Umbilical cord (tissue), 2 donors: ENCODE measurements at places on chromosomes 1 and 21. TPM values are rescaled to one million over a fixed set of nuclear protein-coding genes. Genes with fewer than 3 reads are reported as not detected.

GRCh38 chr1:248696261-248696660 lies 6.3 kb downstream of the OR14I1 start:
- DNase-seq: no peak

Gene PLPPR5
- 3.4 TPM for total RNA-seq

DNA sequence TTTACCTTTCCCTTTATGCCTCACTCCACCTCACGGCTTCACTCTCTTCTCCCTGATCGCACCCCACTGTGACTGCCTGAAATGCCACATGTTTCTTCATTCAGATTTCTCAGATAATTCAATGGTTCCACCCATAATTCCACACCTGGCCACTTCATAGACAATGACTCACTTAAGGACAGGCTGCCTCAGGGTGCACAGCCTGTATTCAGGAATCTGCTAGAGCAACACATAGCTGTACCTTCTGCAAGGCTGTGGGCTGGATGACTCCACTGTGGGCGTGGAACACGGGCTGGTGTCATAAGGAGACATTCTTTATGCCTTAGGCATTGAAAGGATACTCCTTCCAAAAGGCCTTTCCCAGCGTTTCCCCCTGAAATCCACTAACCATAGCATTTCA lies 36.1 kb downstream of the L1TD1 start:
- DNase-seq: no peak

DNA sequence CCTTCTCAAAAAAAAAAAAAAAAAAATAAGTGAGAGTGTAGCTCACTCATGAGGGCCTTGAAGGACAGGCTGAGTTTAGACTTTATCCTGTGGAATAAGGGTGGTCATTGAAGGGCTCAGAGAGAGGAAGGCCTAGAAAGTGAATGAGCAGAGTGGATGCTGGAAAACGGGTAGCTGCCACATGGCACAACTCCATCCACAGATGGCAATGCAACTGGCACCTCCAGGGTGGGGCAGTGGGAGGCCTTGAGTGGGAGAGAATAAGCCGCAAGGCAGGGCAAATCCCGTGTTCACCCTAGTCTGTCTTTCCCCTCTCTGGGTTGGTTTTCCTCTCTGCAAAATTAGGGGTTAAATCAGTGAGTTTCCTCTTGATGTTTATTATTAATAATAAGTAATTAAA lies 3.1 kb downstream of the TNNI1 start:
- no peak for DNase-seq

DNA sequence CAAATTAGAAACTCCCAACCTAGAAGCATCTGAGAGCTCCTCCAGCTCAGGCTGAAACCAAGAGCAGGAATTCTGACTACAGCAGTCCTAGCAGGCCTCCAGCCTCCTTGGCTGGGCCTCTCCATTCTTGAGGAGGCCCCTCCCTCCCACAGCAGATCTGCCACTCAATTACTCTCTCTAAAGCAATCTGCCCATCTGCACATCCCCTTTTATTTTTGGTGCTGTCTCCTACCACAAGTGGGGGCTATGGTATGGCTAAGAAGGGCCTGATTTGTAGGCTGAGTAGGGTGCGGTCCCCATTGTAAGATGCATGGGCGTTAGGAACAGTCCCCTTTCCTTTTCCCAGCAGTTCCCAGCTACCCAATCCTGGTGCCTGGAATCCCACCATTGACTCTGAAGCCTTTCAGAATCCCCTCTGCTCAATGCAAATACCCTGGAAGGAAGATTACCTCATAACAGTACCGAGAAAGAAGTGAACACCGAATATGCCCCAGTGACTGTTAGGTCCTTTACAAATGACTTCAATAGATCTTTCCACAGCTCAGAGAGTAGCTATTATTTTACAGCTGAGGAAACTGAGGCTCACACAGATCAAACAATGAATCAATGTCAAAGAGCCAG lies 11.6 kb upstream of the TTC39A start:
- DNase-seq: no peak

DNA sequence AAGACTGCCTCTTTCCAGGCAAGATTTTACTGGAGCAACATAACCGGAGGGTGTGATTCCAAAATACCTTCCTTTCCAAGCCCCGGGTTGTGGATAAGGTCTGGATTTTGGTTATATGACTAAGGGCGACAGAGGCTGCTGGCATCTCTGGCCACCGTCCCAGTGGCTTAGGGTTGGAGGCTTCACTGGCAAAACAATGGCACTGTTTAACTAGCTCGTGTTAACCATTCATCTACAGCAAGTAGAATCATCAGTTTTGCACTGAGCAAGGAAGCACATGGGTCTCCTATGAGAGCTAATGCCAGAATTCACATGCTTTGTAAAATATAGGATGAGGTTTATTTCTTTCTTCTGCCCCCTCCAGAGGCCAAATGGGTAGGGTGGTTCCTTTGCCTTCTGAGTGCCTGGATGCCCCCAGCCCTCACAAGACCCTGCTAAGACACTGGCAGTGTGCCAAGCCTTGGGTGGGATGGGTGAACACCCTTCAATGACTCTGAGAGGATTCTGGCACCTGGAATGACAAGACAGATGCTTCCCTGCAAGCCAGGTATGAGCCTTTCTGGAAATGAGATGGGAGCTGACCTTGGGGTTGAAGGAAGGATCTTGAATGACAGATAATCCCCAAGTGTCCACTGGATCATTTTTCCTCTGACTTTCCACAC lies 36.8 kb downstream of the DHCR24 start:
- DNase-seq: no peak

DNA sequence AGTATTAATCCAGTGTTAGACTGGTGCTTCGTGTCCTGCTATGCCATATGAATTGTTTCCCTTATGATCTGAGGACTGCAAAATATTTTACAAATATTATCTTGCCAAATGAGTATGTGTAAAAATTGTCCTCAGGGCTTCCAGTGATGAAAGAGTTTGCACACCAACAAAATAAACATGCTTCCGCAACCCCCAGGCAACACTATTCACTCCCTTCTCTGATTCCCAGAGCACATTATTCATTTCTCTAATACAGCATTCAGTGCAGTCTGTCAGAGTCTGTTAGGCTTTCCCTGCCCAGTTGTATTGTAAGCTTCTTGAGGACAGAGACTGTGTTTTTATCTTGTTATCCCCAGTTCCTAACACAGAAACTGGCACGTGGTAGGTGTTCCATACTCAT lies 409.9 kb upstream of the C1orf87 start:
- no peak for DNase-seq

Gene PIGK
- 31.5 TPM for total RNA-seq

Gene ADAMTS1
- total RNA-seq: 211 TPM

DNA sequence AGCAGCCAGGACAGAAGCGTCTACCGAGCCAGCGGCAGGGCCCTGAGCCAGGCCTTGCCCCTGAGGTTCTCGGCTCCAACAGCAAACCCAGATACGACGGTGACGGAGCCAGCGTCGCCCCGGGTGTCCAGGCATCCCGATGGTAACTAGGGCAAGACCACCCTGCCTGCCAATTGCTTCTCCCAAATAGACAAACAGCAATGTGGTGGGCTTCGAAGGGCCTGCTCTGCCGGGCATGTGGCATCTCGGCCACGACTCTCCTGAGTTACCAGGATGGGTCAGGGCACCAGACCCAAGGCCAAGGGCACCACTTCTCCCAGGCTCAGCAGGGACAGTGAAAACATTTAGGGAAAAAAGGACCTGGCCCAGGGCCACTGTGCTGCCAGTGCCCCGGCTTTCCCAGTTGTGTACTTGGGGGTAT lies 3.2 kb upstream of the ACTRT2 start:
- no peak for DNase-seq

Gene RPS27
- 1,442 TPM for total RNA-seq

Gene C1orf146
- not detected for total RNA-seq

Gene FCER1A
- 2.9 TPM for total RNA-seq

- no peak for DNase-seq
Measured at GRCh38 chr1:63984930-63985290, 211.1 kb downstream of the ROR1 start.

- DNase-seq: peak; percentile 50
Measured at GRCh38 chr1:62314454-62315350, 4.5 kb downstream of the KANK4 start.

Gene CENPL
- total RNA-seq: 12.5 TPM

DNA sequence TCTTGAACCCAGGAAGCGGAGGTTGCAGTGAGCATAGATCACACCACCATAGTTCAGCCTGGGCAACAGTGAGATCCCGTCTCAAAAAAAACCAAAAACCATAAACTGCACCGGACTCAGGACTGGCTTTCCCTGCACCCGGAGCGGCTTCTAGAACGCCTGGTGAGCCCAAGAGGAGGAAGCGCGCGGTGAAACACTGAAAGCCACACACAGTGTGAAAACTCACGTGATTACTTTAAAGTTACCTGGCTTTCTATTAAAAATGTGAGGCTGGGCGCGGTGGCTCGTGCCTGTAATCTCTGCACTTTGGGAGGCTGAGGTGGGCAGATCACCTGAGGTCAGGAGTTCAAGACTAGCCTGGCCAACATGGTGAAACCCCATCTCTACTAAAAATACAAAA lies 7.0 kb upstream of the TRAPPC10 start:
- DNase-seq: no peak

- no peak for DNase-seq
Measured at GRCh38 chr1:154931940-154932487, 4.5 kb downstream of the PMVK start.

- DNase-seq: no peak
Measured at GRCh38 chr1:44208226-44208625, 5.0 kb upstream of the DMAP1 start.

DNA sequence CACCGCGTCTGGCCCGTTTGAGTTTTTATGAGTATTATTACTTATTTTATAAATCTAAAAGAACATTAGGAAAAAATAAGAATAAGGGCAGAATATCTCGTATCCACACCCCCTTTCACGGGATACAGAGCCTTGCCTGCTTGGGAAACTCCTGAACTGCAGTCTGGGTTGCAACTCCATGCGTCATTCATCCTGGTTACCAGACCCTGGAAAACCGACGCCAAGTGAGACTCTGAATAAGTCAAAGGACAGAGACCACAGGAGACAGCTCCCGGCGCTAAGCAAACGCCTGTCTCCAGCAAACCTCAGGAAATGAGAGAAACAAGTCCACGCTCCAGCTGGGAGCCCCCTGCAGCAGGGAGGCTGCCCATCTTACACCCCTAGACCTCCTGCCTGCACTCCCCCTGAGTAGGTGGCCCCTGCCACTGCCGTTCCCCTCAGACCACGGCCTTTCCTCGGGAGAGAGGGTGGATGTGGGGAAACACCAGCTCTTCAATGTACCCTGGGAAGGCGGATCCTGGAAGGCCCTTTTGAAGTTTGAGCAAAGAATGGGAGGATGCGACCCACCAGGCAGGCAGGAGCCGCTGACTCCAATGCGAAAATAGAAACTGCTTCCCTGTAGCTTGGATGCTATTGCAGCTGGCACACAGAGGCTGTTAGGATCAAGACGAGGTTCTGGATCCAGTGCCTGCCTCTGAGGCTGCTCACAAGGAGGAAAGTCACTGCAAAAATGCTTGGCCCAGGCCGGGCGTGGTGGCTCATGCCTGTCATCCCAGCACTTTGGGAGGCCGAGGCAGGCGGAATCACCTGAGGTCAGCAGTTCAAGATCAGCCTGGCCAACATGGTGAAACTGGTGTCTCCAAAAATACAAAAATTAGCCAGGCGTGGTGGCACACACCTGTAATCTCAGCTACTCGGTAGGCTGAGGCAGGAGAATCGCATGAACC lies 37.7 kb upstream of the GPR157 start:
- no peak for DNase-seq

- DNase-seq: no peak
Measured at GRCh38 chr1:60657926-60658325, 424.4 kb upstream of the NFIA start.

Gene RHD
- total RNA-seq: not detected

- DNase-seq: no peak
Measured at GRCh38 chr21:34513129-34513675, 1.2 kb upstream of the KCNE1 start.

Gene OR2AK2
- total RNA-seq: not detected

Gene RNU1-3
- total RNA-seq: under 0.01 TPM

Gene PRAMEF11
- total RNA-seq: not detected

Gene NPHS2
- total RNA-seq: not detected

- DNase-seq: peak; percentile 55
Measured at GRCh38 chr1:228166170-228166936, 749 bp downstream of the IBA57 start.

DNA sequence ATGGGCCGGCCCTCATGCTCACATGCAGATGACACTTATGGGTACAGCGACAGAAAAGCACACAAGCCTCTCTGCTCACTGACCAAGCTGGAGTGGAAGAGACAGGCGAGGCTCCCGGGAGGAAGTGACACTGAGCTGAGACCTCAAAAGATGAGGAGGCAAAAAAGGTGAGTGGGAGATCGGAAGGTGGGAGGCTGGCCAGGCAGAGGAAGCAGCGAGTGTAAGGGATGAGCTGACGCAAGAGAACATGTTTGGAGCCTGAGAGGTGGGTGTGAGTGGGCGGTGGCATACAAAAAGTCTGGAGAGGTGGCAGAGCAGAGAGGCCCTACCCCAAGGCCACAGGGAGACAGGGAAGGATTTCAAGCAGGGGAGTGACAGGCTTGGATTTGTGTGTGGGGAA lies 18.2 kb upstream of the CDCP2 start:
- DNase-seq: no peak

DNA sequence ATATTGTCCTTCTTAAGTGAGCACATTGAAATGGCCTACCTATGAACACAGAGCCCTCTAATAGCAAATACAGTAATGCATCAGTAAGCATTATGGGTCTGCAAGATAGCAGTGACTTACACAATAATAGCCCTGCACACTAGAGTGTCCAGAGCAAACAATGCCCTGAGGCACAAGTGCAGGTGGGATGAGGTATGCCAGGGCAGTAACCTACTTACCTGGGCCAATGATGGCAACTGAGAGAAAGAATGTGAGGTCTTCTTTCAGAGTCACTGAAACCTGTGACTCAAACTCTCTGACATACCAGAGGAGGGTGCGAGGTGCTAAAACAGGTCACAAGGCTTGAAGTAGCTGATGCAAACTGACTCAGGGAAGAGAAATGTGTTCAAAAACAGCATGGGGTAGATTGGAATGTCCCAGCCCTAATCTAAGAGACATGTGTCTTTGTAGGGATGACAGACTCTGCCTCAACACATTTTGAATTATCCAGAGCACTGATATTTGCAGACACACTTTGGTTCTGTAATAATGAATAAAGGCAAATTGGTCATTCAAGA lies 168.5 kb upstream of the RUNX1 start:
- DNase-seq: no peak

DNA sequence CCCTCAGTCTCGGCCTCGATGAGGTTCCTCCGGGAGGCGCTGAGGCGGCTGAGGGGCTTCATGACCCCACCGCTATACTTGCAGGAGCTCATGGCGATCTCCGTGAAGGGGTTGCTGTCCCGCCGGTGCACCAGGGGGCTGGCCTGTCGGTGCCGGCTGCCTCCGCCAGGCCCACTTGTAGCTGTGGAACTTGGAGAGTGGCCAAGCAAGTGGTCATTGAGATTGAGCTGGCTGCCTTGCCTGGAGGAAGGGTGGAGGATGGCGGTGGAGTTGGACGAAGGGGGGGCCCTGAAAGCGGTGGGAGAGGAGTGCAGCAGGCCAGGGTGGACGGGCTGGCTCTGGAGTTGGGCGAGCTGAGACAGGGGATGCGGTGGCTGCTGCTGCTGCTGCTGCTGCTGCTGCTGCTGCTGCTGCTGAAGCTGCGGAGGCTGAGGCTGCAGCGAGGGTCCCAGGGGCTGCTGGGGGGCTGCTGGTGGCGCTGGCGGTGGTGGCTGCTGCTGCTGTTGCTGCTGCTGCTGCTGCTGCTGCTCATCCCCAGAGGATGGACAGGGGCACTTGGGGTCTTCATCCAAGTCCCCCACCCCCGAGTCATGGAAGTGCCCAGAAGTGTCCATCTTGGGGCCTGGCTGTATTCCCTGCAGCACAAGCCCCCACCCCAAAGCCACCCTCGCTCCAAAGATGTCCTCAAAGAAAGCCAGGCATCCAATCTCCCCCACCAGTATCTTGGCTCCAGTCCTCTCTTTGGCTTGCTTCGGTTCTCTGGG lies 548 bp downstream of the KCNN3 start:
- peak; percentile 74 for DNase-seq

GRCh38 chr1:11940260-11940921 lies 5.9 kb downstream of the PLOD1 start:
- DNase-seq: peak; percentile 66
